Left ventricle myocardium inferior (tissue), 1 donor: ENCODE measurements at places on chromosomes 7 and 10. TPM values are rescaled to one million over a fixed set of nuclear protein-coding genes. Genes with fewer than 3 reads are reported as not detected.

COMTD1 gene
- 29.0 TPM for total RNA-seq

STOX1 gene
- total RNA-seq: 0.33 TPM

KCP gene
- total RNA-seq: 0.19 TPM

FKBP6 gene
- not detected for total RNA-seq

CCDC7 gene
- 24.7 TPM for total RNA-seq

LRRN3 gene
- 7.4 TPM for total RNA-seq
